Activated CD4-positive, alpha-beta T cell treated with anti-CD3 and anti-CD28 coated beads, Interleukin-10, Interleukin-2, amounts not matched to agents 100 ng/mL and 50 ng/mL, durations not matched to agents 16 hours and 8 hours (primary cell): ENCODE measurements at places on chromosomes 1 and 21.

DNA sequence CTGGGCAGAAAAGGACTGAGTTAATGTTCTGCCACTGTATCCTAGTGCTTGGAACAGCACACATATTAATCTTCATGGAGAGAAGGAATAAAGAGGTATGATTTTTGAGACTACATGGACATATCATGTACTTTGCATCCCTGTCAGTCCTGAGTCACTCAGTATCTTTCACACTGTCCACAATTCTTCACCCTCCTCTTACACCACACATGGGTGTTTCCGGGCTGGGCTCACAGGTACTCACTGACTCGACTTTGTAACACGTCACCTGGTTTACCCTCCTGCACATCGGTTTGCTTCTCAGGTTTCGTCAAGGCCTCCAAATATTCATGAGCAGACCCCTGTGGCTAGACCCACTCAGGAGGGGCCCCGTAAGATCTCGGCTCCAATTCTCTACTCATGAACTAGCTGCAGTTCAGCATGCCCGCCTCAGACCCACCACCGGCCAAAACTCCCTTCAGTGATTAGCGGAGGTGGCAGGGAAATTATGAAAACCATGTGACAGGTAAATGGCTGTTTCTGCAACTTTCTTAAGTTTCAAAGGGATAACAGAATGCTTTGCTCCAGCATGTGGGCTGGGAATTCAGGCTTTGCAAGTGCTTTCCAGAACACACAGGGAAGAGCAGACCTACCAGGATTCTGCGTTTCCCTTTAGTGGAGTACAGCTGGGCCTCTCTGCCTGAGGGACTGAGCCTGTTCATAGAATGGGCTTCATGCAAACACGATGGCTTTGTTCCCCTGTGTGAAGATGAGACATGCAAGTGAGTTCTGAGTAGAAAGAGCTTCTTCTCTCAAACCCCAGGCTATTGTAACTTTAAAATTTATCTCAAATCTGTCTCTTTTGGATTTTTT lies 31.3 kb upstream of the TRABD2B start:
- DNase-seq: no peak

GRCh38 chr1:70443739-70444138 lies 32.7 kb downstream of the CTH start:
- no peak for DNase-seq

GRCh38 chr1:116981521-116982037 lies 20.0 kb upstream of the CD101 start:
- DNase-seq: no peak

GRCh38 chr21:16851054-16851453 lies 661.8 kb upstream of the CXADR start:
- no peak for DNase-seq

DNA sequence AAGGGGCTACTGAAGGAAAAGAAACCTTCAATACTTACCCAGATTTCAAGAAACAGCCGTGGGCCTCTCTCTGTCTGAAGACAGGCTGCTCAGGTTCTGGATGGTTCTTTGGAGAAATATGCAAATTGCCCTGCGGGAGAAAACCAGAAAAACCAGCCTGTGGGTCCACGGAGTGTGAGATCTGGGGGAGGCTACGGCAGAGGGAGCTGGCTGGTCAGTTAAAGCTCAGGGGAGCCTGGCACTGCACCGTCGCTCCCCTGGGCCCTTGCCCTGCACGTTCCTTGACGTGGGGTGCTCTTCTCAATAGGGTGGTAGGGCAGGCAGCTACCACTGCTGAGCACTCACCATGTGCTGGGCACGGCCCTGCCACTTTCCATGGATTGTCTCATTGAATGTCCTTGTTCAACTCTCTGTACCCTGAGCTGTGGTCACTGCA lies 12.7 kb downstream of the TMCO4 start:
- DNase-seq: no peak

DNA sequence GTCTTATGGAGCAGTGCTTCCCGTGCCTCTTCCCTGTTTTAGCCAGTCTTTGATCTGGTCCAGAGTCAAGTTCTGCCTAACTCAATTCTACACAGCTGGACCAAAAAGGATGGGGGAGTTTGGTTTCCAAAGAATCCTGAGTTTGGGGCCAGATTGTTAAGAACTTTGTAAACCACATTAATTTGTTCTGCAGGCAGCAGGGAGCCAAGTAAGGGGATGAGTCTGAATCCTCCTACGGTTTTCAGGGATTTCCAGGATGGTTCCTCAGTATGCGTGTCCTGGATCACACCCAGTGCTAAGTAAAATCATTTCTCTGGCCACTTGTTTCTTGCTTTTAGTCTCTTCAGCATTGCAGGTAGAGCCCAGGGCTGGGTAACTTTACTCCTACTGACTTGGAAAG lies 26.1 kb upstream of the GJA5 start:
- no peak for DNase-seq

GRCh38 chr1:163604896-163605295 lies 283.1 kb downstream of the NUF2 start:
- DNase-seq: no peak

DNA sequence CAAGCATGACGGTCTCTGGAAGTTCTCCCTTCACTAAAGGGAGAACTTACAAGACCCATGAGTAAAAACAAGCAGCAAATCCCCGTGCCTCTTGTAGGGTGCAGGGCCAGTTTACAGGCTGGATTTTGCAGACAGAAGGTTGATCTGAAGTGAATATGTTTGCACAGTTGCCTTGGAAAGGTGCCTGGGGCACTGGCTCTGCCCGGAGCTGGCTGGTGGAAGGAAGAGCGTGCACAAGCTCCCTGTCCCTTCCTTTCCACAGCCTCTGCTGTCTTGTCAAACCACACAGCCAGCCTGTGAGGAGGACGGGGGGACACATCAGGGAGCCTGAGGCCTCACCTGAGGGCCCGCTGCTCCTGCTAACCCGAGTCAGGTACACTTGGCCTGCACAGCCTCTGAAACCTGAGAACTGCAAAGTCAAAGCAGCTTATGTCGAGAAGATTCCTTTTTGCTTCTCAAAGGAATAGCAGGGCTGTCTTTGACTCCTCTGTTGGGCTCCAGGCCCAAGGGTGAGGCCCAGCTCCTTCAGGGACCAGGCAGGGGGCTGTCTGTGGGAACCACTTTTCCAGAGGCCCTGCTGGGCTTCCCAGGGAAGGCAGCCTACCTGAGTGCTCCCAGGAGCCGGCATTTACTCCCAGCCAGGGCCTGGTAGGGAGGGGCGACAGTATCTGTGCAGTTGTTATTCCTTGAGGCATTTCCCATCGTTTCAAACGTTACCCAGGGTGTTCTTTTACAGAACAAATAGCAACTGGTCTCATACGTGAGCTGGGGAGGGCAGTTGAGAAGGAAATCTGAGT lies 251.5 kb downstream of the SIPA1L2 start:
- no peak for DNase-seq

DNA sequence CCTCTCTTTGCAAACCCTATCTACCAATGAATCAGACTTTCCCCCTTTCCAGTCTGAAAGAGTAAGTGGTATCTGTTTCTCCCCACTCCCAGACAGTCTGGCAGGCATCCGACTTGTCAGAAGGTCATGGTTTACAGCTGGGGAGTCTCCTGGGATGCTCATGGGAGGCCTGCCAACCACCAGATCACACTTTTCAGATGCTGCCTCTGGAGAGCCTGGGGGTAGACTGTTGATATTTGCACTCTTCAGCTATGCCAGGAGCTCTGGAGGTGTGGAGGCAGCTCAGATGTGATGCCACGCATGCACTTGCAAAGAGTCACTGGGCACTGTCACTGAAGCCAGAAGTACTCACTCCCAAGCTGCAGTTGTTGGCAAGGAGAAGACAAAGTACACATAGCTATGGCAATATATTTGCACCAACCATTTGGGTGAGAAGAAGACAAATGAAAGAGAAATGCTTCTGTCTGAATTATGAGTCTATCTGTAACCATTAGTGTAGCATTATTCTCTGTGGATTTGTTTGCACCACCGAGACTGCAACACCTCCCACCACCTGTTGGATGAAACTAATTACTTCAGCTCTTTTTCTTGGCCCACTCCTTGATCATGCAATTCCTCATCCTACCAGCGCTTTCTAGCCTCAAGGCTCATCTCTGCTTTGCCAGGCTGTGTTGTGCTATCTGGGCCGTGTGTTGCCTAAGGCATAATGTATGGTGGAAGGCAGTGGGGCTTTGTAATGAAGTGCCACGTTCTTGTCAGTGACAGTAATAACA lies 133.0 kb upstream of the SPAG17 start:
- DNase-seq: no peak

GRCh38 chr21:25350056-25350455 lies 257.2 kb downstream of the MRPL39 start:
- DNase-seq: peak; percentile 45

DNA sequence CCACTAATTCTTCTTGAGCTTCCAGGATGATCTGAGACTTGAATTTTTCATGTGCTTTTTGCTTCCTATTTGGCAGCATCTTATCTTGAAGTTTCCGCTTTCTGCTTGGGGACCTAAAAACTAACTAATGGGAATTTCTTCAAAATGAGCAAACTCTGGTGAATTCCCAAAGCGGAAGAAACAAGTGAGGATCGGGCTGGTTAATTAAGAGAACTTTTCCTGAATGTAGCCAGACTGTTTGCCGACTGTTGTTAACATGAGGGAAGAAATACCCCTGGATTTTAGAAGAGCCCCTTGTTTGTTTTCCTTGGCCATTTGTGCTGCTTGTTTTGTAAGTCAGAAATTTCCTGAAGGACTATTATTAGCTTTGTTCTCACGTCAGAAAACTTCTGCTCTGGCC lies 6.1 kb upstream of the SELE start:
- no peak for DNase-seq

GRCh38 chr21:39020751-39021477 lies 162.3 kb downstream of the PSMG1 start:
- DNase-seq: no peak

- peak; percentile 38 for DNase-seq
Measured at GRCh38 chr1:226995365-226996332, 55.6 kb downstream of the COQ8A start.

GRCh38 chr1:111281411-111281810 lies 9.2 kb upstream of the CHIA start:
- DNase-seq: no peak

- DNase-seq: no peak
Measured at GRCh38 chr1:11984121-11984520, 3.9 kb downstream of the MFN2 start.

GRCh38 chr1:91732291-91733107 lies 153.5 kb downstream of the TGFBR3 start:
- peak; percentile 92 for DNase-seq

- no peak for DNase-seq
Measured at GRCh38 chr1:56931686-56932085, 34.1 kb downstream of the C8B start.

GRCh38 chr1:76944942-76945341 lies 77.7 kb downstream of the ST6GALNAC5 start:
- DNase-seq: no peak

DNA sequence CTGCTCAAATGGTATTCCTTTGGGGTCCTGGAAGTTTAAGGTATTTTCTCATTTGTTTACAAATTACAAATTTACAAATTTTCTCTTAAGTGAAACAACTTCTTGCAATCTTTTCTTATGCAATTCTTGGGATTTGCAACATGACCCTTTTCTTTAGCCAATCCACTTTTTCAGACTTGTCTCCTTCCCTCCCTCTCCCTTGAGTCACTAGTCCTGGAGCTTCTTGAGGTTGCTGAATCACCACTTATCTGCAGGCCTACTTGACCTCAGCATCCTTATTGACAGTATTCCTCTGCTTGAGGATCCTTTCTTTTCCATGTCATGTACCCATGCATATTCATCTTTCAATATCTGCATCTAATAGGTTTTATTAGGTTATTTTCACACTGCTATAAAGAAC lies 302.8 kb upstream of the ADAMTS5 start:
- DNase-seq: no peak

DNA sequence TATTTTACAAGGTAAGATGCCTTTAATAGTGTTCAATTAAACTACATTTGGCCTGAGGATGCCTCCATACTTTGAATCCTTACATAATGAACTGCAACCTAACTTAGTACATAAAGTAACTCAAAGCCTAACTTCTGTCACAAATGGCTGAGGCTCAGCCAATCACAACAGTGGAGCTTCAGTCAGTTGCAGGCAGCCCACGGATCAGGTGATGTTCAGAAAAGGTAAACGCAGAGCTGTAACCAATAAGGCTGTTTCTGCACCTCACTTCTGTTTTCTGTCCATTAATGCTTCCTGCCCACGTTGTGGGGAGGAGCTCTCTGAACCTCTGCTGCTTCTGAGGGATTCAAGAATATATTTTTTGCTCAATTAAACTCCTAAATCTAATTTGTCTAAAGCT lies 94.8 kb upstream of the KIAA0040 start:
- DNase-seq: peak; percentile 17

DNA sequence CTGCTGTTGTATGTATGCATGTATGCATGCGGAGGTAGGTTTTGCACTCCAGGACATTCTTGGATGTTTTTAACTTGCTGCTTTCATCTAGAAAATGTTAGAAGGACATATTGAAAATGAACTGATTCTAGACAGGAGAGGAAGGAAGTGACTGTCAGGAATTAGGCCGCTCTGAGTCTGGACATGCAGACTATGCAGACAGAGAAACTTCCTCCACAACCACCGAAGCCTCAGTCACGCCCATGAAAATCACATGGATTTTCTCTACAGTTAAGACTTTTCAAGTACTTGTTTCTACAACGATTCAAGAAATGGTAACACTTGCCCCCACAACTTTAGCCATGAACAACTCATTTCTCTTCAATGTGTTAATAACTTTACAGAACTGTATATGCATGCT lies 211.1 kb downstream of the SMYD3 start:
- no peak for DNase-seq

DNA sequence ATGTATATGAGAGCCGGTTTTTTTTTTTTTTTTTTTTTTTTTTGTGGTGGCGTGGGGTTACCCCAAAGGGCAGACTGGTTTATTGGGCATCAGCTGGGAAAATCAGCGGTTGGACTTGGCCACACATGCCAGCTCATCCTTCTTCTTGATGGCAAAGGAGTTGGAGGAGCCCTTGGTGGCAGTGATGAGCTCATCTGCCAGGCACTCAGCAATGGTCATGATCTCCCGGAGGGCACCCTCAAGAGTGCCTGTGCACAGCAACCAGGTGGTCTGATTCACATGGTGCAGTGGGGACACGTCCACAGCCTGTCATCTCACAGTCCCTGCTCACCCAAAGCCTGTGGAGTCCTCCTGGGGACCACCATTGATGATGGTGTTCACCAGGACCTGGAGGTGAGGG lies 62.0 kb downstream of the MRPS6 start:
- no peak for DNase-seq

GRCh38 chr1:217106231-217106901 lies 383.1 kb upstream of the ESRRG start:
- no peak for DNase-seq

GRCh38 chr1:182143154-182143657 lies 81.7 kb upstream of the ZNF648 start:
- peak; percentile 87 for DNase-seq

DNA sequence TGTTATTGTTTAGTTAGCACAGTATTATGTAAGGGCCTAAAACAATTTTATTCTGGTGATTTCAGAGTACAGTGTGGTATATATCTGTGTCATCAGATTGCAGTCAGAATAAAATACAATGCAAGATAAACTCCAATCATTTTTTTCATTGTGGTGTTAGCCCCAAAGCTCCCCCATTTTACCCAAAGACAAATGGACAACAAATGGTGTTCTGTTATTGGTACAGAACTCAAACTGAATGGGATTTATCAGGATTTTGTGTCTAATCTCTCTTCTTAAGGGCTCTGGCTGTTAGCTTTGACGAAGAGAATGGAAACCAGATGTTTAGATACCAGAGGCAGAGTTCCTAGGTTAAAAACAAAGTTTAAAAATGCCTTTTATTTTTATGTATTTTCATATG lies 163.1 kb upstream of the USP25 start:
- no peak for DNase-seq
